ACHN (cell line): ENCODE measurements at places on chromosomes 2 and 18.

DNA sequence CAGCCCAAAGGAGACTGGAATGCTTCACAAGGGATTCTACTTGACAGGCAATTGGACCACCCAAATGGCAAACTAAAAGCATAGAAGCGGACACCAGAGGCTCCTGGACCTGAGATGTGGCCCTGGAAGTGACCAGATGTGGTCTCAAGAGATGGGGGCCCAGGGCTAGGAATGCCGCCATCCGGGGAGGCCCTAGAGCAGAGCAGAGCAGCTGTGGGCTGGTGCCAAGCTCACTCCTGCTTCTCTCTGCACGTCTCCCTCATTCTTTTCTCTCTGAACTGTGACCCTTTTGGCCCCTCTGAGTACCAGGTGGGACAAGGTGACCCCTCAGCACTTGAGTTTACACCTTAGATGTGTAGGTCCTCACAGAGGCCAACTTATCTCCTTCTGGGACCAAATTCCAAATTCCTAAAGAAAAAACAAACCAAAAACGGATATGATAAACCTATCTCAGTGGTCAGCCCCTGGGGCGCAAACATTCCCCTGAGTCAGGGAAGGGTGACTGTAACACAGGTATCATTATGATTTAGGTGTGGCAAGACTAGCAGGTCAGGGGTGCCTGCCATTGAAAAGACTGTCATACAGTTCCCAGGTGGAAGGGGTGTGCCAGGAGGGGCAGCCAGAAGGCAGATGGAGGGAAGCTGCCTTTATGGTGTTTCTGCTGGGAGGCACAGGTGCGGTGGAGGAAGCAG lies 6.5 kb upstream of the IL1R2 start:
- DNase-seq: no peak

GRCh38 chr2:235234736-235235135 lies 259.1 kb upstream of the AGAP1 start:
- no peak for DNase-seq

GRCh38 chr18:56652802-56653201 lies 1.6 kb downstream of the WDR7 start:
- no peak for DNase-seq

GRCh38 chr18:73509460-73509859 lies 638.2 kb downstream of the FBXO15 start:
- DNase-seq: no peak

DNA sequence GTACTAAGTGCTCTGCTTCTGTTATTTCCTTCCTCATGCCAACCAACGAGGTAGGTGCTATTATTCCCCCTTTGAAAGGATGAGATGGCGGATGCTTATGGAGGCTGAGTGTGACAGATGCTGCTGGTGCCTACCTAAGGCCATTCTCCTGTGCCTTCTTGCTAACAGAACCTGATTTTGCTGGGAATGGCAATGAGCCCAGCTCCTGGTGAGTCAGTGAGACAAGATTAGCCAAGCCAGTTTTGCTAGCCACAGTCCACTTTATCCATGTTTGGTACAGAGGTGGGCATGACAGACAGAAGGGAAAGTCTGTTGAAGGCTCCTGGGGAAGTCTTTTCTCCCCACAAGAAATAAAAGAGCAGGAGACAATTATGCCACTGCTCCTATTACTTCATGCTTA lies 43.7 kb upstream of the TMEM163 start:
- no peak for DNase-seq

DNA sequence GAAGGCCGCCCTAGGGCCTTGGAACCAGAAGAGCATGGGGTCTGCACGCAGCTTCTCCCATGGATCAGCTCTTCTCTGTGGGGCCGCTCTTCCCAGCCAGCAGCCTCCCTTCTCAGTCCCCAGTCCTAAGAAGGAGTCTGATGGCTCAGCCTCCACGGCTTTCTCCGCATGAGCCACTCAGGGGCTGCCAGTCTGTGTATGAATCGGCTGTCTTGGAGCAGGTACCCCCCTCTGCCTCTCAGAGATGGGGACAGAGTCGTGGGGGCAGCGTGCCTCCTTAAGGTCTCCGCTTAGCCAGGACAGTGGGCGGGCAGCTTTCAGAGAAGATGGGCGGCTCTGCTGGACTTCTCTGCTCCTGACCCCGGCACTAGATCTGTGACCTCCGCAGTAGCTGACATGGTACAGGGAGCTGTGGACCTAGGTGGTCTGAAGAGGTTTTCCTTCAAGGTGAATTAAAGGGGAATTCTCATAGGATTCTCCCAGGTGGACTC lies 21.6 kb downstream of the INPP5D start:
- no peak for DNase-seq

DNA sequence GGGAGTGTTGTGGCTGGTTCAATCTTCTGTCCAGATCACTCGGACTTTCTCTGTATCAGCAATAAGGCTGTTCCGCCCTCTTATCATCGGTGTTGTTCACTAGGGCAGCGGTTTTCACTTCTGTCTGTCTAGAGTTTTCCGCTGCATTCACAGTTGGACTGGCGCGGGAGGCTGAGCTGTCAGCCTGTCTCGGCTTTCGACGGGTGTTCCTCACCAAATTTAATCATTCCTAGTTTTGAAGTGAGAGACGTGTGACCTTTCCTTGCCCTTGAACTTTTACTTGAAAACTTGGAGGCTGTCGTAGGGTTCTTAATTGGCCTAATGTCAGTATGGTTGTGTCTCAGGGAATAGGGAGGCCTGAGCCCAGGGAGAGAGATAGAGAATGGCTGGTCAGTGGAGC lies 108.3 kb downstream of the NFATC1 start:
- no peak for DNase-seq

DNA sequence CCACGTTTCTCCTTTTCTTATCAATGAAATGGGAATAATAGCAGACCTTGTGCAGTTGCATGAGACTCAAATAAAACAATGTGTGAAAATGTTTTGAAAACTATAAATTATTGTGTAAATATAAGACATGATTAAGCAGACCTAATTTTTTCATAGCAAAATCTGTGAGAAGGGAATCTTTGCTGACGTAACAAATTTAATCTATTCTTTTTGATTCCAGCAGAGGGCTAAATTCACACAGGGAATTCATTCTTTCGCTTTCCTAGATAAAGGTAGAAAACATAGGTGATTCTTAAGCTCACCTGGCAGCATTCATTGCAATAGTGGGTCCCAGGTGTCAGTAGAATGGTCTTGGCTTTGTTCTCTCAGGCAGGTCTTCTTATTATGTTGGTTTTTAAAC lies 450.0 kb upstream of the GCFC2 start:
- DNase-seq: no peak

GRCh38 chr2:95022309-95023221 lies 2.9 kb upstream of the MAL start:
- peak; percentile 82 for DNase-seq

- DNase-seq: no peak
Measured at GRCh38 chr18:36592282-36592681, 236.5 kb downstream of the TPGS2 start.

DNA sequence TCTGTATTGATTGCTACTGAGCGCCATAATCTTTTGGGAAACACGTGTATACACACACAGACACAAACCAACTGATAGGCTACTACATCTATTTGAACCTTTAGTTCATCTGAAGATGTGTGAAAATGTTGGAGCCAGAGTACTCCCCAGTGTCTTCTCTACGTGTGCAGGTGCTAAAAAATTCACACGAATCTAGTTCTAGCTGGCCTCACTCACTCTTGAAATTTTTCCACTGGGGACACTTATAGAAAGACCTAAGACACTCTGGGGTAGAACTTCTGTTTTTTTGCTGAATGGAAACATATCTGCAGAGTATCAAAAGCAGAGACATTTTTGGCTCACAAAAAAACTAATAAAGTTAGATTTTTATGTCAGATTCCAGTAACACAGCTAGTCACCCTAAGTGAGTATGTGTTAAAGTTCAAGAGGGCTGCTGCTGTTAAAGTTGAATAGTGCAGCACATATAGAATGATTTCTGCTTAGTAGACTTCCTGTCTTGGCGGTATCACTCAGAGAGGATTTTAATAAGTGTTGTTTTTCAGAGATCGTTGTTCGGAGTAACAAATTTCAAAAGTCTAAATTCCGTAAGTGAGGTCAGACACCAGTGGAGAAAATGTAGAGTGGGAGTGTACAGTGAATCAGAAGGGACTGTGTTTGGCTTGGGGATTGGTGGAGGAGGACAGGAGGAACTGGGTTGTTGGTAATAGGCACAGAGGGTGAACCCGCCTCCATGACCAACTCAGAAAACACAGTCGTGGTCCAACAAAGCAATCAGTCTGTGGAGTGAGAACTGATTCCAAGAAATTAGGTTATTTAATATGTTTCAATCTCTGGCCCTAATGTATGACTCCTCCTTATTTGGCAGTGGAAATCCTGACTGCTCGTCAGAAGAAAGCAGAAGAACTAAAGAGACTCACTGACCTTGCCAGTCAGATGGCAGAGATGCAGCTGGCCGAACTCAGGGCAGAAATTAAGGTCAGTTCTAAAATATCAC lies 43.1 kb downstream of the KCTD18 start:
- no peak for DNase-seq
